Activated gamma-delta T cell (primary cell): ENCODE measurements at places on chromosomes 16 and 17.

DNA sequence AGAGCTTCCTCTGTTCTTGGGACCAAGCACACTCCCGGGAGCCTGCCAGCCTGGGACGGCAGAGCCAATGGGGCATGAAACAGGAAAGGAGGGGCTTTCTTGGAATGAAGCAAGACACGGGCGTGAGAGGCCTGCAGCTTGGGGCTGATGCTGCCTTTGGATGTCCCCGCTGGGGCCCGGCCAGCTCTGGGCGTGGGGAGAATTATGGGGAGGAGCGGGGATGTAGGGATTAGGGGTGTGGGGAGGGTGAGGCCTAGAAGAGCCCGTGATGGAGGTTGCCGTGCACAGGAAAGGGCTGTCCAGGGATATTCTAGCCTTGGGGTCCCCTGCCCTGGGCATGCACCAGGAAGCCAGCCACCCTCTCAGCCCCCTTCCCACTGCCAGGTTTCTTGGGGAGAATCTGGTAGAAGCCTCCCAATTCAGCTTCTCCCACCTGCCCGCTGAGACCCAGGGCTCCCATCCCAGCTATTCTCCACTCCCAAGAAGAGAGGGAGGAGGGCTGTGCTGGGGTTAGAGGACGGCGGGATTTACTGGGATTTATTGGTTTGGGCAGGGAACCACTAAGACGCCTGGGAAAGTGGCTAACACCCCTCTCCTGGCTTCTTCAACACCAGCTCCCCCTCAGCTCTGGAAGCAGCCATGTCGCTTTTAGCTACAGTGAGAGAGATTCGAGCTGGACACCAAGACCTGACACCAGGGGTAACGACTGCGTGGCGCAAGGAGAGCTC, 20.0 kb upstream of the NXPH3 start:
- DNase-seq: no peak

GRCh38 chr16:62038646-62039045, 2.4 kb upstream of the CDH8 start:
- no peak for DNase-seq

GRCh38 chr17:16940116-16940881, 31.6 kb downstream of the TNFRSF13B start:
- DNase-seq: no peak

DNA sequence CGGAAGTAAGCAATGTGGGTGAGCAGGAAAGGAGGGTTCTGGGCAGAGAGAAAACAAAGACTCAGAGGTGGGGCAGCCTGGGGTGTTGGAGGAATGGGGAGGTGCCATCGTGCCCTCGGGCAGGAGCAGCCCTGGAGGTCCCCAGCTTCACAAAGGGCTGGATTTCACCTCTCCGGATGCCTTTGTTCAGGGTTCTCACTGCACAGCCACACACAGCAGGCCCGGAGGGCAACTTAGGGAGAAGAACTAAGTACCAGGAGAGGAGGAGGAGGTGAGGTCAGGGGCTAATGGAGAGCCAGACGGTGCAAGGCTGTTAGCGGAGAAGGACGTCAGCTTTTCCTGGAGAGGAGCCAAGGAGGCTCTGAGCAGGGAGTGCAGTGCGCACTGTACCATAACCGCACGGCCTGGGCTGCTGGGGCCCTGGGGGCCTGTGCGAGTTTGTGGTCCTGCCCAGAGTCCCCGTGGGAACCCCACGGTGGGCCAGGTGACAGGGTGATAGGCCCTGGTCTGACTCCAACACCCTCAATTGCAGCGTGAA, 9.3 kb downstream of the ARRB2 start:
- DNase-seq: no peak

GRCh38 chr16:48203974-48204824, 39.9 kb upstream of the LONP2 start:
- no peak for DNase-seq

- no peak for DNase-seq
These were observed 1239.8 kb upstream of the GOT2 start for GRCh38 chr16:59973966-59974365.

- no peak for DNase-seq
These were observed 66.0 kb downstream of the TMC6 start for GRCh38 chr17:78062596-78062995.

- no peak for DNase-seq
These were observed 32.5 kb upstream of the ENDOV start for GRCh38 chr17:80382446-80382845.

DNA sequence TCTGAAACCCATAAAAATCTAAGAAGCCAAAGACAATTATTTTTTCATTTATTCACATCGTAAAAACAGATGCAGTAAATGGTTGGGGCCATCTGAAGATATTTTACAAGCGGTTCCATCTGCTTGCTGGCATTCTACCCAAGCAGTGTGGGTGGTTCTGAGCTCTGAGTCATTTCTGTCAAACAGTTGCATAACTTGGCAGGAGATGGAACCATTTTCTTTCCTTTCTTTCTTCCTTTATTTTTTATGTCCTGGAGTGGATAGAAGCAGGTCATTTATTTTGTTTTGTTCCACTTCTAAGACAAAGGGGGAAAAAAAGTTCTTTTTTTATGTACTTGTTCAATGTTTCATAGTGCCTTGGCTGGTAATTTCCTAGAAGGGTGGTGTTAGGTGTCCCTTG, 1151.9 kb upstream of the GOT2 start:
- DNase-seq: no peak

GRCh38 chr17:61084260-61084659, 315.4 kb upstream of the TBX2 start:
- DNase-seq: no peak

GRCh38 chr16:21161211-21161610, 2.7 kb downstream of the LDAF1 start:
- no peak for DNase-seq

DNA sequence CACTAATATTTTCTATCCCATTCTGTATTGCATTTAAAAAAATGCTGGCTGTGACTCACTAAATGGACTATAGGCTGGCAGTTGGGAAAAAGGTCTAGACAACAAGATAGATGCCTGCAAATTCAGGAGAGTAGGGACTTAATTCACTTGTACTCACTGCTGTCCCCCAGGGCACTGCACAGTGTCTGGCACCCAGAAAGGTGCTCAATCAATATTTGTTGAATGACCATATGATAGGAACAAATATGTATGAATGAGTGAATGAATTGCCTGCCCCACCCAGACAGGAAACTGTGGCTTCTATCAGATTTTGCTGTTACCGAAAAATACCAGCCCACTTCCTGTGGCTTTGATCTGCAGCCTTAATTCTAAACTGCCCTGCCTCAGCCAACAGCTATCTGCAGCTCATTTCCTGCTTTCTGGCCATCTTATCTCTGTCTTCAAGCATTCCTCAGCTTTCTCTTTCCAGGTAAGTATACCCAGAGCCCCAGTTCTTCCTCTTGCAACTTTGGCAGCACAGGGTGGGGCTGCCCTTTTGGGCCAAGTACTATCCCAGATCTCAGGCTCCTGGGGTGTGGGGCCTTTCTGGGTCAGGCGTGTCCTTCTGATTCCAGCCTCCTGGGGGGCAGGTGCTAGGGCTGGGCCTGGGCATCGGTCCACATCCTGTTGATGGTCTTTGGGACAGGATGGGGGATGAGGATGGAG, 15.3 kb upstream of the TNS4 start:
- no peak for DNase-seq

- DNase-seq: no peak
These were observed 4.8 kb upstream of the TBX2 start for GRCh38 chr17:61394630-61395408.

DNA sequence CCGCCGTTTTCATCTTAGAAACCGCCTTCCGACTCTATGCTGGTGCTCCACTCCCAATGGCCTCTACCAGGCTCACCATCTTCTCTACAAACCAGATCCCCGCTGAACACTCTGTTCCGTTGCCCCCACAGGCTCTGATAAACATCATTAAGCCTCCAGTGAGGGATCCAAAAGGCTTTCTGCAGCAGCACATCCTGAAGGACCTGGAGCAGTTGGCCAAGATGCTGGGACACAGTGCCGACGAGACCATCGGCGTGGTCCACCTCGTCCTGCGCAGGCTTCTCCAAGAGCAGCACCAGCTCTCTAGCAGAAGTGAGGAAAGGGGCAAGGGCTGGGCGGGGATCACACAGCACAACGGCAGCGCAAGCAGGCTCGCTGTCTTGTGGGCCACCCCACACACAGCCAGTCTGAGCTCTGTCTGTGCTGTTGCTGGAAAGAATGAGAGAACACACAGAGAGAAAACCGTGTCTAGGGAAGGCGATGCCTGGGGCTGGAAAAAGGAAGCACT, 33.5 kb upstream of the ENDOV start:
- no peak for DNase-seq

DNA sequence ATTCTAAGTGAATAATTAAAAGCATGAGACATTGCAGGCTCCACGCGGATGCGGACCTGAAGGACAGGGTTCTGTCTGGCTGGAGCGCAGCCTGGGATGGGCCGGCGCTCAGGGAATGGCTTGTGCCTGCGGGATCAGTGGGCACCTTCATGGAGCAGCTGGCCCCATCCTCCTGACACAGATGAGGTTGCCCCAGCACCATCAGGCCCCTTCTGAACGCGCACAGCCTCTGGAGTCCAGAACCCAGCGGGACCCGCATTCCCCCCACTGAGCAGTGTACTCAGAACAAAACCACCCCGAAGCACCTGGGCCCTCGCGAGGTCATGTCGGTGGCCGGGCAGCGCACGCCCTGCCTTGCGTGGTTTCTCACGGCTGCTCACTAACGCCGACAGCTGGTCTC, 70.5 kb upstream of the CHMP6 start:
- DNase-seq: no peak

DNA sequence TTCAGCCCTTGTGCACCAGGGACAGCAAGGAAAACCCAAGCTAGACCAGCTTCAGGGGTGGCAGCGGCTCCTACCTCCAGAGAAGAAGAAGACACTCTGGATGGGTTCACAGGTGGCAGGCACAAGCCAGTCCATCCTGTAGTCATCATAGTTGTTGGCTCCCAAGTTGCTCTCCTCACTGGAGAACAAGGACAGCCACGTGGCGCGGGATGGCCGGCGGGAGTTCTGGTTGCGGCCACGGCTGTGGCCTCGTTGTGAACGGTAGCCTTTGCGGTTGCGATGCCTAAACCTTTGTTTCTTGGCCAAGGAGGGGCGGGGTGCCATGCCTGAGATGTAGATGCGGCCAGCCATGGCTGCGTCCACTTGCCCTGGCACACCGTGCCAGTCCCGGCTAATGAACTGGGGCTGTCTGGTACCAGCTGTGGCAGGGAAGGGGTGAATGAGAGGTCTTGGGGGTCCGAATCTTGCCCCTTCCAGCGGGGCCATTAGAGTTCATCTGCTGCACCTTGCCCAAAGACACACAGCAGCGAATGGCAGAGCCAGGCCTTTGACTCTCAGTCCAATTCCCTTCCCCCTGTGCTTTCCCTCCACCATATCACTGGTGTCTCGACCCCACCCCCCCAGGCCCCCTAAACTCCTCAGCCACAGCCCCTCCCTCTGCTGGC, 2.3 kb downstream of the VTN start:
- DNase-seq: no peak

- no peak for DNase-seq
These were observed 120.9 kb upstream of the RBFOX1 start for GRCh38 chr16:7211781-7212180.

GRCh38 chr16:7268182-7268581, 64.5 kb upstream of the RBFOX1 start:
- no peak for DNase-seq

DNA sequence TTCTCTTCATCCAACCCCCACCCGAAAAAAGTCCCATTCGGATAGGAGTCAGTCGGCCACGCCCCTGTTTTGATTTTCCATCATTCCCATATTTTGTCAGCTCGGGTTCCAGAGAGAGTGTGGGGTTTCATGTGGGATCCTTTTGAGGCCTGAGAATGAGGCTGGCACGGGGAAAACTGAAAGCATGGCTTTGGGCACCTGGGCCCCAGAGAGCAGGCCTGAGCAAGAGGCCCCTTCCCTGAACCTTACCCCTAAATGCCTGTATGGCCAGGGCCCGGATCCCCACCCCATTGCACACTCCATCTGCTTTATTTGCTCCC, 4.6 kb upstream of the HOXB4 start:
- no peak for DNase-seq

DNA sequence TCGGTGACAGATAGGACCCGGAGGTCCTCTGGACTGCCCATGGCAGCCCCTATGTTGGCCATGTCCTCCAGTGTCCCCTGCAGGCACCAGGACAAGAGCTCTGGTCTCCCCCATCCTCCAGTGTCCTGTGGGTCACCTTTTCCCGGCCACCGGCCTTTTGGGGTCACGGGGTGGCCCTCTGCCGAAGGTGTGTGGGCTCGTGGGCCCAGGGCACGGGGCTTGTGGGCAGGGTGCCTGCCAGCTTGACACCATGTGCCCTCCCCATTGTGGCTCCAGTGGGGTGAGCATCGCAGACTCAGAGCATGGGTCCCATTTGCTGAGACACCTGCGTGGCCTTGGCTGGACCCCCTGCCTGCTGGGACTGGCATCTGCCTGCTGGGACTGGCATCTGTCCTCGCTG, 18.1 kb downstream of the GSE1 start:
- DNase-seq: no peak

DNA sequence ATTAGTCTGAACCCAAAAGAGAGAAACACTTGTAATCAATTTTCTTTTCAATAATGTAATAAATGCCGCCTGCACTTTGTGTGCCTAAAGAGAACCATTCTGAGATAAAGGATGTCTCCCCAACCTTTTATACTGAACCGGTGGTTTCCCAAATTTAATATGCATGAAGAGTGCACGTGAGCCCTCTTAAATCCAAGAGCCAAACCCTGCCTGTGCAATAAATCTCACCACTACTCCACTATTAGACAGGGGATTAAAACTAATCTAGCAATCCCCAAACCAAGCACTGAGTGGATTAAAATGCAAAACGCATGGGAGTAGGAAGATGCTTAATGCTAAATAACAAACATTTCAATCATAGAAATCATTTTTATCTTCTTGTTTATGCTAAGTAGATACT, 351.0 kb upstream of the PSMD7 start:
- no peak for DNase-seq

- DNase-seq: no peak
These were observed 47.6 kb downstream of the MED13 start for GRCh38 chr17:62017496-62017895.

- no peak for DNase-seq
These were observed 7.4 kb downstream of the CDK5RAP3 start for GRCh38 chr17:47978324-47978723.

DNA sequence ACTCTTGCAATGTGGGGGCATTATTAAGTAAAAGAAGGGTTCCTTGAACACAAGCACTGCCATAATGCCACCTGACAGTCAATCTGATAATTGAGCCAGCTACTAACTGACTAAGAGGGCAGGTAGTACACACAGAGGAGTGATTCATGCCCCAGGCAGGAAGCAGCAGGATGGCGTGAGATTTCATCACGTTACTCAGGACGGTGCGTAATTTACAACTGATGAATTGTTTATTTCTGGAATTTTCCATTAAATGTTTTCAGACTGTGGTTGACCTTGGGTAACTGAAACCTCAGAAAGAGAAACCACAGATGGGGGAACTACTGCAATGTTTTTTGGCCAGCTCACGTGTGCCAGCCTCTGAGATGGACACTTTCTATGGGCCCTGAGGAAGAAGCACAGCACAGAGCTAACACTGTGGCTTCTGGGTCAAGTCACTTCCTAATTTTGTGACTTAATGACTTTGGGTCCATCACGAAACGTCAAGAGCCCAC, 46.7 kb downstream of the C17orf67 start:
- DNase-seq: no peak

GRCh38 chr16:5722116-5722619, 624.6 kb upstream of the EEF2KMT start:
- no peak for DNase-seq
